Aortic smooth muscle cell (primary cell): ENCODE measurements at places on chromosomes 1 and 21. TPM values are rescaled to one million over a fixed set of nuclear protein-coding genes. Genes with fewer than 3 reads are reported as not detected.

Gene PARS2
- total RNA-seq: 3.0 and 3.5 TPM in 2 replicates

Gene ZNF683
- not detected in 2 replicates for total RNA-seq

Gene AGBL4
- total RNA-seq: not detected in 2 replicates

Gene PALMD
- total RNA-seq: 19.4 and 78.2 TPM in 2 replicates

Gene CCDC185
- total RNA-seq: not detected in 2 replicates

Gene USP24
- total RNA-seq: 35.4 and 40.1 TPM in 2 replicates

Gene HPCA
- not detected in 2 replicates for total RNA-seq

Gene SLC44A5
- total RNA-seq: 1.7 and 2.1 TPM in 2 replicates

Gene GNG12
- total RNA-seq: 300 and 324 TPM in 2 replicates

Gene AADACL3
- not detected in 2 replicates for total RNA-seq

Gene CD5L
- total RNA-seq: not detected in 2 replicates

Gene VHLL
- 0.26 TPM in 1 of 2 replicates, not detected in the other for total RNA-seq

Gene OPTC
- total RNA-seq: not detected in 2 replicates

Gene CAPZA1
- 286 and 314 TPM in 2 replicates for total RNA-seq

Gene LHX8
- total RNA-seq: not detected in 2 replicates

Gene FAM167B
- total RNA-seq: 0.79 and 1.7 TPM in 2 replicates

Gene NR1I3
- total RNA-seq: not detected in 2 replicates

Gene ADCY10
- total RNA-seq: under 0.01 and 0.26 TPM in 2 replicates

Gene AMY2A
- total RNA-seq: not detected in 2 replicates

Gene GJA5
- total RNA-seq: 0.31 and 1.5 TPM in 2 replicates

Gene ST6GALNAC3
- total RNA-seq: 0.44 and 0.92 TPM in 2 replicates

Gene VTCN1
- total RNA-seq: not detected in 2 replicates
